Motor neuron (in vitro differentiated cells): ENCODE measurements at places on chromosomes 12 and 14.

DNA sequence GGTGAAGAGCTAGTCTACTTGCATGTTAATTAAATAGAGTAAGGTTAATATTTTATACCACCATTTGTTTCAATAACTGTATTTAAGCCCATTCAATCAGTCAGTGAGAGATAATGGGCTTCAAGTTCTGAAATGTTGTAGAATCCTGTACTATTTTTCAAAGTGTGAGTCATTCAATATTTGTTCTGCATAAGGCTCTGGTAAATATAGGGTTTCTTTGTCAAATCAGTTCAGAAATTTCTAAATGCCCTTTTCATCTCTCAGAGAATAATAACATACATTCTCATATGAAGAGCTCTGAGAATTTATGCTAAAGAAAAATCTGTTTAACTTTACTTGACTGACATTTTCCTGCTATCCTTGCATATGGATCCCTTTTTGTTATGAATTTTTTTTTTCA, 493.3 kb downstream of the TMTC2 start:
- ATAC-seq, result no peak

- ATAC-seq, result no peak
These were observed 31.7 kb downstream of the GRIP1 start for GRCh38 chr12:66647034-66647691.

DNA sequence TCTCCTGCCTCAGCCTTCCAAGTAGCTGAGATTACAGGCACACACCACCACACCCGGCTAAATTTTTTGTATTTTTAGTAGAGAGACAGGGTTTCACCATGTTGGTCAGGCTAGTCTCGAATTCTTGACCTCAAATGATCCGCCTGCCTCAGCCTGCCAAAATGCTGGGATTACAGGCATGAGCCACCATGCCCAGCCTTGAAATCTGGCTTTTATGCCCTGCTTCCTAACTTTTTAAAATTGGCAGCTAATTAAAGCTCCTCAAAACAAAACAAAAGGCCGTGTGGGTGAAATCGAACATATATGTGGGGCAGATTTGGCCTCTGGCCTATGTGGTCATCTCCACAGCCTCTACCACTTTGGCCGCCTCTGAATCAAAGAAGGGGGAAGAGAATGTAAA, 37.9 kb downstream of the KCTD10 start:
- no peak for ATAC-seq

- no peak for ATAC-seq
These were observed 104.0 kb upstream of the SLC16A7 start for GRCh38 chr12:59491877-59492276.

DNA sequence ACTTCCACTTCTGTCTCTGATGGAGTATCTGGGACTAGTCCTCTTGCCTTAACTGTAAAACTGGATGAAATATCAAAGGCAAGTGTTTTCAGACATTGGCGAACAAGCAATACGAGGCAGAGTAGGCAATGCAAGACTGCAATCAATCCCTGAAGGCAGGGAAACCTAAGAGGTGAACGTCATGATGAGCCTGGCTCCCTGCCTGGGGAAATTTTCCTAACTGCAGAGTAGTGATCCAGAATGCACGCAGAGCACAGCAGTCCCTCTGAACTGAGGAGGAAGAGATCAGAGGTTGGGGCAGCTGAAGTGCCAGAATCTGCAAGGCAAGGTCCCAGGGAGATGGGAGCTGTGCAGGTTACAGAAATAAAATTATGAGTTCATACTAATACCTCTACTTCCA, 18.5 kb downstream of the BHLHE41 start:
- ATAC-seq, result no peak

DNA sequence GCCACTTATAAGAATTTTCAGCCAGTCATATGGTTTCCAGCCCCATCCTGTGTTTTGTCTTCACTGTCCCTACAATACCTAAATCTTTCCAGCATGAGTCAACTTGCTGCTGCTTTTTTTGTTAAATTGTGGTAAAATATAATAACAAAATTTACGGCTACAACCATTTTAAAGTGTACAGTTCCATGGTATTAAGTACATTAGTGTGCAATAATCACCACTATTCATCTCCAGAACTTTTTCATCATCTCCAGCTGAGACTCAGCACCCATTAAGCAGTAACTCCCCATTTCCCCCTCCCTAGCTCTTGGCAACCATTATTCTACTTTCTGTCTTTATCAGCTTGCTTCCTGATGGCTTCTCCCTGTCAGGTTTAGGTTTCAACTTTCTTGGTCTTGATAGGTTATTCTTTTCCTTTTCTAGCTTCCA, 39.1 kb downstream of the FRS2 start:
- no peak for ATAC-seq

GRCh38 chr12:28568704-28569103, 378.4 kb downstream of the CCDC91 start:
- no peak for ATAC-seq
